ENCODE measurements at places on chromosomes 12 and 14.

- DNase-seq = no peak
These were observed 164.5 kb upstream of the DYRK2 start for GRCh38 chr12:67483871-67484554.

DNA sequence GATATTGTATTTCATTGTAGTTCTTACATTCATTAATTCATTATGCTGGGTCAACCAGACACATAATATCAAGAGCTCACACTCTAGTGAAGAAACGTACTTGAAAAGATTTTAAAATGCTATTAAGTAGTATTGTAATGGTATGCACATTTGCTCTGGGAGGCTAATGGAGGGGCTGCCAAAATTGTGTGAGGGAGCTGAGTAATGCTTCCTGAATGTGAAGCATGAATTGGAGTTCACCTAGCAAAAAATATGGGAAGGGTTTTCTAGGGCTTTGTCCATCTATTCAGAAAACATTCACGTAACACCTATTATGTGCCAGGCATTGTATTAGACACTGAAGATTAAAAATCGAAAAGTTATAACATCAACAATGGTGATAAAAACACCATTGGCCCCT lies 403.8 kb upstream of the PDE3A start:
- DNase-seq = no peak

- DNase-seq = no peak
These were observed 22.1 kb upstream of the AQP2 start for GRCh38 chr12:49928471-49928870.

GRCh38 chr14:82055515-82056115 lies 522.0 kb upstream of the SEL1L start:
- no peak for DNase-seq

GRCh38 chr12:40203060-40203430 lies 21.8 kb upstream of the LRRK2 start:
- no peak for DNase-seq

DNA sequence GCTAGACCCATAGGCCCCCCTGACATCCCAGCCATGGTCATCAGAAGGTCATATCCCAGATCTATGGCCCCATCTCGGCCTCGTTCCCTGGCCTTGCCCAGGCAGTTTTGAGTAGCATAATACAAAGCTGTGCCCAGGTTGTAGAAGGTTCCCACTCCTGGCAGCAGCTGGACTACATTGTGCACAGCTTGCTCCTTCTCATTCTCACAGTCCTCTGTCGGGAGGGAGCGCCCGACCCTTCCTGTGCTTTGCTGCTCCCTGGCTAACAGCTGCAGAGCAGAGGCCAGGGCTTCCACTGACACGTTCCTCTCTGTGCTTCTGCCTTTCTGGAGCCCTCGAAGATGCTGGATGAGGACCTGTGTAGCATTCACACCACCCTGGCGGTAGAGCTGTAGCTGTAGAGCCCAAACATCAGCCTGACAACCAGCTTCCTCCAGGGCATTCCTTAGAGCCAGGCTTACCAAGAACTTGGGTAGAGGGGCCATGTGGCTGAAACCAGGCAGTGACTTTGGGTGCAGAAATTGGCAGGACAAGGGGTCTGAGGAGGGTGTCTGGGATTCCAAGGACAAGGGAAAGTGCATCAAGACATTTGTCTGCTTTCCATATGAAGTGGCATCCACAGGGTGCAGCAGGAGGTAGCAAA lies 1.0 kb downstream of the APOF start:
- DNase-seq = no peak

GRCh38 chr12:105538880-105539279 lies 208.4 kb downstream of the C12orf75 start:
- DNase-seq = no peak

DNA sequence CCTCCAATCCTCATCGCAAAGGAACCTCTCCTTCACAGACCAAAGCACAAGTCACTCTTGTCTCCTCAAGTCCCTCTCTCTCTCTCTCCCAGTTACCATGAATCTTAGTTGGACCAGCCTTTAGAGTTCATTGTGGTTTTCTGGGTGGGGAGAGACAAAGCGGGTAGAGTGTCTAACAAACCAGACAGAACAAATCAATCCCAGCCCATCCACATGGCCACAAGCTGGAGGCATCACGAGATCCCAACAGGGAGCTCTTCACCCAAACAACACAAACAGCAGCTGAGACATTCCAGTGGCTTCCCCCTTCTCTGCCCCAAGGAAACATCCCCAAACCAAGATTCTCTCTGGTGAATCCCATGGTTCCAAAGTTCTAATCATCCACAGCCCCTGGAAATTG lies 22.4 kb downstream of the ACTN1 start:
- no peak for DNase-seq

DNA sequence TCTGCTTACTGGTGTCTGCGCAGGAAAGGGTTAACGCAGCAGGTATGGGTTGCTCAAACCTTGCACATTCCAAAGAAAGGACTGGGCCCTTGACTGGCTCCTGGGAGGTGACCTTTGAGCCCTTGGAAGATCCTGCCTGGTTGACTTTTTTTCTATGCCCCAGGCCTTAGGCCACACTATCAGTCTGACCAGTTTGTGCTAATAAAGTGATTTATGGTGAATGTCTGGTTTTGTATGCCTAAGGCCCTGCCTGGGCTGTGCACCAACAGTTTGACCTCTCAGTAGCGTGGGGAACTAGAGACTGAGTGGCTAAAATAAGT lies 61.4 kb upstream of the SCN8A start:
- no peak for DNase-seq

All from stimulated activated CD4-positive, alpha-beta T cell treated with anti-CD3 and anti-CD28 coated beads, TNF-alpha, amount 100 ng/mL, for 48 hours (primary cell).